ENCODE measurements at places on chromosomes 2 and 18.

- DNase-seq, result no peak
Measured at GRCh38 chr2:192126912-192127311, 67.8 kb downstream of the TMEFF2 start.

- DNase-seq, result no peak
Measured at GRCh38 chr2:233264667-233265066, 13.2 kb downstream of the ATG16L1 start.

DNA sequence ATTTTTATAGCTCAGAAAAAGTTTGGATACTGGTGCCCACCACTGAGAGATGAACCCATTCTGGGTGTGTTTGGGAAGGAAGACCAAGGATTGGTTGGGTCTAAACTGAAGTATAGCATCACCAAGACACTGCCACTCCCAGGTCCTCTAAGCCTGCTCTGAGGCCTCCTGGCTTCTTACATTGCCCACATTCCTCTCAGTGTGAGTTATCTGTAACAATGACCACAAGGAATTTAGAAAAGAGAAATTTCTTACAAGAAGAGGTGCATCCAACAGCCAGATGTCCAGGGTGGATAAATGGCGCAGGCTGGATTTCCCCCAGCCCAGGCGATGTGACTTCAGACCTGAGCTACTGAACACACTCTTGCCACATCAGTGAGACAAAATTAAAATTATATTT lies 1.6 kb upstream of the GPR45 start:
- DNase-seq, result peak; percentile 92

GRCh38 chr2:223032187-223033142 lies 19.5 kb upstream of the KCNE4 start:
- DNase-seq, result peak; percentile 88

DNA sequence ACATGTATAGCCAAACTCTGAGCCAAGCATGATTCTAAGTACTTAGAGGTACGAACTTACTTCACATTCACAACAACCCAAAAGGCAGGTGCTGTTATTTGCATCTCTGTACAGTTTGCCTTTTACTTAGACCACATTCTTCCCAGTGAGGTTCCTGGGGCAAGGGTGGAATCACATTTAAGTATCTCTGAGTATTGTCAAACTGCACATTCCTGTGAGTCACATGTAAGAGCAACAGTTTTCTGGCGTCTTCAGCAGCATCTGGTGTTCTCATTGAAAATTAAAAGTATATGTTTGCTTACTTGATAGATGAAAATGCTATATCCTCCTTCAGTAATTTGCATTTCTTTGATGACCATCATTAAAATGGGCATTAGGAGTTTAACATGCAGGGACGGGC lies 119.1 kb downstream of the UXS1 start:
- DNase-seq, result no peak

DNA sequence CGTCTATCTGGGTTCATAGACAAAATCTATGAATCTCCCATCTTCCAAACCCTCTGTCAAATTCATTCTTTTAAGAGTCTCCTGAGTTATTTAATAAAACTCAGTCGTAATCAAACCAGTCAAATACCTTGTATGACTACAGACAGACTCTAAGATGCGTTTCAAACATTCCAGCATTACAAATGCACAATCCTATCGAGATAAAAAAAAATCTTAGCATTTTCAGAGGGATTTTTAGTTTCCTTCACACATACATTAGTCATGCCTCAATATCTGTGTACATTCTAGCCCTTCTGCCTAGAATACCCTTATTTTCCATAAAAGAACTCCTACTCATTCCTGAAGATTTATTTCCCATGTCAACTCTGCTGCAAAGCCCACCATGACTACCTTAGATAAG lies 96.5 kb downstream of the CSRNP3 start:
- no peak for DNase-seq

- peak; percentile 9 for DNase-seq
Measured at GRCh38 chr2:148124271-148124670, 103.4 kb downstream of the MBD5 start.

- no peak for DNase-seq
Measured at GRCh38 chr18:63160172-63160995, 159.2 kb downstream of the BCL2 start.

DNA sequence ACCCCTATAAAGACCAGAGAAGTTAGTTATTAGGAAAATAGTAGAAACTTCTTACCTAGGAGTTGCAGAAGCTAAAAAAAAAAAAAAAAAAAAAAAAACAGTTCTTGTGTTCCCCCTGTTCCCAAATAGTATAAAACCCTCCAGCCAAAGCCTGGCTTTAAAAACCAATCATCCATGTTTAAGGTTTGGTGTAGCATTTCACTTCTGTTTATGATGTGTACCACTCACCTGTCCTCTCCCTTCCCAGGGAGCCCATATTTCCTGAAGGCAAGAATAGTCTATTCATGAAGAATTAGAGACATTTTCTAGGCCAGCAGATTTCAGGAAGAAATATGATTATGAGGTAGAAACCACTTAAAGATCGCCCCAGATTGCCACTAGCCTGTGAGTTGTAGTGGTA lies 273.6 kb downstream of the SETBP1 start:
- DNase-seq, result no peak

GRCh38 chr18:13336841-13337240 lies 118.3 kb downstream of the LDLRAD4 start:
- DNase-seq, result peak; percentile 10

DNA sequence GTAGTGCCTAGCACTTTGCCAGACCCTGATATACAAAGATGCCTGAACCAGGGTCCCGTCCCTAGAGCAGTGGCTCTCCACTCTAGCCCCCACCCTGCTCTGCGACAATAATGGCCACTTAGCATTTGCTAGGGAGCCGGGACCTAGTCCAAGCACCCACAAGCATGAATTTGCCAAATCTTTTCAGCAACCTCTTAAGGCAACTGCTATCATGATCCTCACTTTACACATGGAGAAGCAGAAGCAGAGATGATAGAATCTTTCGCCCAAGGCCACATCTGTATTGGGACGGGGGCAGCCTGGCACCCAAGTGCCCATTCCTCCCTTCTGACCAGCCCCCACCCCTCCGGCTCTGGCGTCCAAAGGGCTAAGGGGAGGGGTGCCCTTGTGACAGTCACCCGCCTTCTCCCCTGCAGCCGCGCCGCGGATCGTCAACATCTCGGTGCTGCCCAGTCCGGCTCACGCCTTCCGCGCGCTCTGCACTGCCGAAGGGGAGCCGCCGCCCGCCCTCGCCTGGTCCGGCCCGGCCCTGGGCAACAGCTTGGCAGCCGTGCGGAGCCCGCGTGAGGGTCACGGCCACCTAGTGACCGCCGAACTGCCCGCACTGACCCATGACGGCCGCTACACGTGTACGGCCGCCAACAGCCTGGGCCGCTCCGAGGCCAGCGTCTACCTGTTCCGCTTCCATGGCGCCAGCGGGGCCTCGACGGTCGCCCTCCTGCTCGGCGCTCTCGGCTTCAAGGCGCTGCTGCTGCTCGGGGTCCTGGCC lies 13.0 kb downstream of the SIGLEC15 start:
- DNase-seq, result no peak

GRCh38 chr2:4139316-4139715 lies 435.9 kb downstream of the DCDC2C start:
- DNase-seq, result no peak

- peak; percentile 54 for DNase-seq
Measured at GRCh38 chr18:7579176-7579917, 12.2 kb downstream of the PTPRM start.

GRCh38 chr2:236661061-236661761 lies 91.6 kb downstream of the ACKR3 start:
- DNase-seq, result peak; percentile 87

DNA sequence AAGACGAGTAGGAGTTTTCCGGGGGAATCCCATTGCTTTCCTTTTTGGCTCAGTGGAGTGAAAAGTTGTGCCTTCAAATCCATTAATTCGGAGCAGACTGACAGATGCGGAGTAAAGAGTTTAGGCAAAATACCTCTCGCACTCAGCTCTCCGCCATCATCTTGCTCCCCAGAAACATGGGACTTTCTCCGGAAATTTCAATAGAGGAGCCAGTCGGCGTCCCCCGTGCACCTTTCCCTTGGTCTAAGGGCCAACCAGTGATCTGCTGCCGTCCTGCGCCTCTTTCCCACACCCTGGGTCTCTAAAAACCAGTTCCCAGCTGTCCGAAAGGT lies 318 bp downstream of the TYW5 start:
- DNase-seq, result no peak

DNA sequence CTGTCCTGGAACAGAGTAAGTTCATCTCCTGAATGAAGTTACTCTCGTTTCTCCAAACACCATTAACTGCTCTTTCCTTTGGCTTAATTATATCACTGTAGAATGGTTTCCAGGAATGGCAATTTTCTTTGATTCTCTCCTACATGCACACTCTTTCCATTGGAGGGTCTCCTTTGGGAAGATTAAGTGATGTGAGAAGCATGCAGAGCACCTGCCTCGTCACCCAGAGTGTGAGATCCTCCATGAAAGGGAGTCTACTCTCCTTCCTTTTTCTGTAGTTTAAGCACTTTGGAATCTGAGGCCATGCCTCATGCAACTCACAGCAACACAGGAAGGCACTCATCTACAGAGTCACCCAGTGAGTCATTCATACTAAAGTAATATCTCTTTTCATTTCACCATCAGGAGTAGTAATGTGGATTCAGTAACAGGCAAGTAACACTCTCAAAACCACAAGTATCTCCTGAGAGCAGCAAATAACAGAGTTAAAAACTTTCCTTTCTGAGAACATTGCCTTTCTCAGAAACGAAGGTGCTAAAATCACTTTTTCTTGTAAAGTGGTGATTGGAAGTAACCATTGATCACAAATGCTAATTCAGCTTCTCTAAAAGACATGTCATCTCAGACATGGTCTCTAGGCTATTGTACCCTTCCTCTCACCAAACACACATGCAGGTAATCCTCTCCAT lies 52.8 kb upstream of the IL1RL1 start:
- DNase-seq, result peak; percentile 98

DNA sequence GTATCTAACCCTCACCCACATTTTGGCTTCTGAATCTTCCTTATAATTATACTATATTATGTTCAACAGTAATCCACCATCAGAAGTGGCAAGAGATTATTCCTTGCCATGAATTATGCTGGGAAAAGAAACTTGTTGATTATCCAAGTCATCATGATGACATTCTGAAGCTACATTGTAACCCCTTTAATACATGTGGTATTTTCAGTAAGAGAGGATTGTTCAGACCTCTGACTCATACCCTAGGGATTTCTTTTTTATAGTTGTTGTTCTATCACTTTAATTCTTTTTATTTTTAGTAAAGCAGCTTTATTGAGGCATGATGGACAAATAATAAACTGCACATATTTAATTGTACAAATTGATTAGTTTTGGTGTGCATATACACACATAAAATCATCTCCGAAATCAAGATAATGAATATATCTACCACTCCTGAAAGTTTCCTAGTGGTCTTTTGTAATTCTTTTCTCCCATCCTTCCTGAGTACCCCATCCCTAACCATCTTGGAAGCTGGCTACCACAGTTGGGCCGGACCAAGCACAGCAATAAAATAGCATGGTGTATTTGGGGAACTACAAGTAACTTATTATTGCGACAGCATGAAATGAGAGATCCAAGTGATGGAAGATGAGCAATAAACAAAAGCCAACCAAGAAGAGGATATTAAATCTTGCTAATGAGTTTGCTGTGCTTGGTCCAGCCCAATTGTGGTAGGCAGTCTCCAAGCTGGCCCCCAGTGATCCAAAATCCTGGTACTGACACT lies 159.9 kb downstream of the BARD1 start:
- peak; percentile 63 for DNase-seq

GRCh38 chr2:221610255-221610654 lies 38.2 kb upstream of the EPHA4 start:
- no peak for DNase-seq

- peak; percentile 93 for DNase-seq
Measured at GRCh38 chr2:48248251-48248933, 281.6 kb upstream of the STON1 start.

DNA sequence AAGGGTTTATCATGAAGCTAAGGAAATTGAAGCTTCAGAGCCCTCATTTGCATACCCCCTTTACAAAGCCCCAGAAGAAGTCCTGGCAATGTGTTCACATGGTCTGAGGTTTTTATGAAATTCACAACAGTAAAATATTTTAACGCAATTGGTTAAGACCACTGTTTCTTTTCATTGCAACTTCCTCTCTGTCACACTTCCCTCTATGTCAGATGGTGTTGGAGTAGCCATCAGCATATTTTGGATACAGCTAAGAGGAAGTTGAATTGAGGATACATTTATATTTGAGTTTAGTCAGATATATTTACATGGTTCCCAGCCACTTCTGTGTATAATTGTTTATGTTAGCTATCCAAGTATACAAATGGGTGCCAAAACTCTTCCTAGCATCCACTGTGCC lies 170.0 kb downstream of the TXNL1 start:
- DNase-seq, result no peak

- no peak for DNase-seq
Measured at GRCh38 chr18:34358923-34359322, 134.2 kb upstream of the NOL4 start.

DNA sequence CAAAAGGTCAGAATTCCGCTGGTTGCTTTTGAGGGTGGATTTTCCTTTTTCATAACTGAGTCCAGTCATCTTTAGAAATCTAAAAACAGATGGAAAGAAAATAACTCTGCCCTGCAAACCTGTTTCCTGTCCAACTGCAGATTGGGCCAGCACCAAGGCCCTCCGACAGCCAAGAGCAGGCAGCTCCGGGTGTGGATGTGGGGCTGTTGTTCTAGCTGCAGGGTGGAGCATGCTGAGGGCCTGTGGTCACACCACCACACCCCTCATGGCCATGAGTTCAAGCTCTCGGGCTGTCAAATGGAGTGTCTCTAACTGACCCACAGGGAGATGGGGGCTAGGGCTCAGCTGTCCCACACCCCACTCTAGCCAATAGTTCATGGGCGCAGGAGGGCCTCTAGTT lies 69.3 kb upstream of the BZW1 start:
- no peak for DNase-seq

DNA sequence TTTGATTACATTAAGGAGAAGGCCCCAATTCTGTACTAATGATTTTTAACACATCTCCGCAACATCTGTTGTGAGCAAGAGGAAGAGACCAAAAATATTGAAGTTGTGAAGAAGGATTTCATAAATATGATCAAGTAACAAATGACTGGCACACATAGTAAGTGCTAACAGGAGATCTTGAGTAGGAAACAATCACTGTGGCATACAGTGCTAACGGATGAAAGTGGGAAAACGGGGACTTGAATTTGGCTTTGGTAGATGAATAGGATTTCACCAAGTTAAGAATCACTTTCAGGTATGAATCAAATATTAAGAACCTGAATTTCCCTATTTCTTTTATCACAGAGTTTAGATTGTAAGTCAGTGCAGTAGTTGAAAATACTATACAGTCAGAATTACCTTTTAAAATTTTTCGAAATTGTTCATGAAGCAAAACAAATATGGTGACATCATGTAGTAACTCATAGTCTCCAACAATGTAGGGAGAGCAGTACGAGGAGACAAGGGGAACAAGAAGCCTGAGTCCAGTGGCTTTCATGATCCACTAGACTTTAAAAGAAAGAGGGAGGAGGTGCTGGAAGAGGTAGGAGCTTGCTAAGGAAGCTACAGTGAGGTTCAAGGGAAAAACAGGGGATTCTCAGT lies 16.3 kb downstream of the CWC22 start:
- DNase-seq, result no peak

GRCh38 chr2:43513796-43514195 lies 82.0 kb downstream of the THADA start:
- no peak for DNase-seq

- DNase-seq, result no peak
Measured at GRCh38 chr2:211477537-211478275, 921.3 kb downstream of the CPS1 start.

- no peak for DNase-seq
Measured at GRCh38 chr2:157593411-157593810, 35.3 kb downstream of the ACVR1C start.

Measured in fibroblast of skin of right biceps (primary cell).